Choroid plexus epithelial cell (primary cell): ENCODE measurements at places on chromosomes 6 and 20.

DNA sequence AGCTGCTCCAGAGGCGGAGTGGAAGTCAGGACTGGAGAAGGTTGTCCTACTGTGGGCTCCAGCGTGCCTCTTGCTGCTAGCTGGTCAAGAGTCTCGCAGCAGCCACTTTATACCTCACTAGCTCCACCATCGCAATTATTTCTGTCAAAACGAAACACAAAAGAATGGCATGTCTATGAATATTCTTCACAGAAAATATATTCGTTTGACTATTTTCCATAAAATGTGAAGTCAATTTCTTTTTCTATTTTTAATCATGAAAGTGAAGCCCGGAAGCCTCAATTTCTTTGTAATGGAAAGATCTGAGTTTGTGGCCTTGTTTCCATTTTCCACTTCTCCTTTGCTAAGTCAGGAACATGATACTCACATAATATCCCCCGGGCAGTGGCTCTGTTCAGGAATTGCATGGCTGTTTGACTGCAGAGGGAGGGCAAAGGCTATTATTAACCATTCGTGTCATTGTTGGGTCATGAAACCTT lies 51.7 kb downstream of the DTD1 start:
- DNase-seq, result no peak

DNA sequence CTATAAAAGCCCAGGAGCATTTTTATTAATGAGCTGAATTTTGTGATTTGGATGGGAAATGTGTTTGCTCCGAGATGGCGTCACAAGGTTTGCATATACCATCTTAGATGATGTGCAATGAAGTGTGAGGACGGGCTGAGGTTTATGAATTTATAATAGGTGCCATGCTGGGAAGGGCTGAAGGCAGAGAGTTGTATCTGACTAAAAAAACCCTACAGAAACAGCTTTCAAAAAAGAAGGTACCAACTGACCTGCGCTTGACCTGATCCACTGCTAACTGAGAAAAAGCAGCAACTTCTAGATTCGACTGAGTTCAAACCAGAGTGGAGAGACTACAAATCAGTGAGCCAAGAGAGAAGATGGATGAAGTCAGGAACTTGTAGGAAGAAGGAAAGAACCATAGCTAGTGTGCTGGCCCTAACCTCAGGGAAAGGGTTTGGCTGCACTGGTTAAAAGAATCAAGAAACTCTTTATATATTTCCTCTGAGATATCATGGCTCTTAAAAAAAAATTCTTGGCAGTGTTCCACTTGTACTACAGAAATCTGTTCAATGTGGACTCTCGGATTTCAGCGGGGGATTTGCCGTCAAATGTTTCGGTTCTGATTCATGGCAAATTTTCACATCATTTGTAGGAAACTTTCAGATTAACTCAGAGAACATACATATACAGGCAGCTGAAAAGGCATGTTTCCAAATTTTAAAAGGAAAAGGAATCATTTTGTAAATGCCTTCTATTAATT lies 56.5 kb upstream of the HDGFL1 start:
- DNase-seq, result peak; percentile 68

- DNase-seq, result peak; percentile 74
Observed at GRCh38 chr6:139376604-139377218, 2.3 kb upstream of the CITED2 start.

- peak; percentile 69 for DNase-seq
Observed at GRCh38 chr20:48278961-48279481, 493.7 kb upstream of the SULF2 start.

GRCh38 chr6:56671651-56672461 lies 29.2 kb upstream of the DST start:
- no peak for DNase-seq

- peak; percentile 56 for DNase-seq
Observed at GRCh38 chr20:34708621-34709043, 4.5 kb downstream of the TP53INP2 start.

GRCh38 chr20:58942549-58942948 lies 38.5 kb upstream of the NELFCD start:
- peak; percentile 12 for DNase-seq

DNA sequence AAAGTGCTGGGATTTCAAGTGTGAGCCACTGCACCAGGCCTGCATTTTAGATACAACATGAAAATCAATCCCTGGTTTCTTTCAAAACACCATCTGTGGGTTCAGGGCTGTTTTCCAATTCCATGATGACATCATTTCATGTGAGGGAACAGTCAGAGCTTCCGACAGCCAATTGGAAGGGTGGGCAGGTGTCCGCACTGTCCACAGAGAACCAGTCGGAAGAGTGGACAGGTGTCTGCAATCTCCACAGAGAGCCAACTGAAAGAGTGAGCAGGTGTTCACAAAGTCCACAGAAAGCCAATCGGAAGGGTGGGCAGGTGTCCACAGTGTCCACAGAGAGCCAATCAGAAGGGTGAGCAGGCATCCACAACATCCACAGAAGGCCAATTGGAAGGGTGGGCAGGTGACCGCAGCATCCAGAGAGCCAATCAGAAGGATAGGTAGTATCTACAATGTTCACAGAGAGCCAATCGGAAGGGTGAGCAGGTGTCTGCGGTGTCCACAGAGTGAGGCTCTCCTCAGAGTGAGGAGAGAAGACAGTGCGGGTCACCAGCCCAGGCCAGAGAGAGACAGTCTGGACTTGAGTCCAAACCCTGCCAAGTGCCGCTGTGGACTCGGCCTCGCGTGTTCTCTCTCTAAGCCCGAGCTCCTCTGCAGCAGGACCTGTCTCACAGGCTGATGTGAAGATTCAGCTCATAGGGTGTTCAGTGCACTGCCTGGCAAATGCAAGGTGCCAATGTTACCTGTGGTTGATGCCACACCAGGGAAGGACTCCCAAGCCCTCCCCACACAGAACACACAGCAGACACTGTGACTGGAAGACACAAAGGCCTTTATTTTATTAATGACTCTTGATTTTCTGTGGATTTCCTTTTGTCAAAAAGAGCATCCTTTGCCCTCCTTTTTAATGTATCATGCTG lies 57.3 kb downstream of the DLL1 start:
- DNase-seq, result no peak

GRCh38 chr6:152220786-152221185 lies 413.3 kb downstream of the ESR1 start:
- no peak for DNase-seq

GRCh38 chr6:14950970-14951276 lies 294.9 kb upstream of the JARID2 start:
- no peak for DNase-seq

GRCh38 chr6:111700135-111700690 lies 94.5 kb upstream of the TRAF3IP2 start:
- DNase-seq, result no peak

DNA sequence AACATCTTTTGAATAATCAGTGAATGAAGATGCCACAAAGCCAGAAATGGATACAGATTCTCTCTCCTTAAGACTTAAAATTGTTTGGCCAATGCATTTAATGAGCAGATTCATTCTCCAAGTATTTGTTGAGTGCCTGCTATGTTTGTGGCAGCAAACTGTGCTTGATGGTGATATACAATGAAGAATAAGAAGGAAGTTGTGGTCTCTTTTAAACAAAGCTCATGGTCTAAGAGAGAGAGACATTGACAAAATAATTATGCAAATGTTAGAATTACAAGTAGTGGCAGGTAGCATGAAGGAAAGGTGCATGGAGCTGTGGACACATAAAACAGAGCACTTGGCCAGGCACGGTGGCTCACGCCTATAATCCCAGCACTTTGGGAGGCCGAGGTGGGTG lies 28.3 kb downstream of the NFATC2 start:
- no peak for DNase-seq

DNA sequence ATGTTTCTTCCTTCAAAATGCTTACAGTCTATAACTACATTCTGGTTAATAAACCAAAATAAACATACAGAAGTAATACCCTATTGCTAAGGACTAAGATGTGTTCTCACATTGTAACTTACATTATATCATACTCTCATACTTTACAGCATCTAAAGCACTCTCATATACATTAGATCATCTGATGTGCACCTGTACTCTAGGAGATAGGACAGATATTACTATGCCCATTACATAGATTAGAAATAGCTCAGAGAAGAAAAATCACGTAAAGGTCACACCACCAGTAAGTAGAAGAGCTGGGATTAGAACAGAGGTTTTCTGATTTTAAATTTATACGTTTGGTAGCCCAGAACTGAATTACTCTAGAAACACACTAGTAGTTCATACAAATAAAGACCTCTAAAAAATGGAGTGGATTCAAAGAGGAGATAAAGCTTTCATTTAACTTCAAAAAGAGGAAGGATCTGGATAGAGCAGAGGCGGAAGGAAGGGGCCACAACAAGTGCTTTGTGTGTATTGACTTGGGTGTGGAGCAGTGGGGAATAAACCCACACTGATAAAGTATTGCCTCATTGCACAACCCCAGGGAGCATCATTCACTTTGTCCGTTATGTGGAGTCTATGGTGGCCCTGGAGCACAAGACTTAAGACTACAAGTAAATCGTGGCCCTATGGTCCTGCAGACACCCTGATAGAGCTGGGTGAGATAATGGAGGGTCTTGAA lies 30.9 kb downstream of the SLC2A12 start:
- no peak for DNase-seq

GRCh38 chr6:151675746-151676459 lies 131.6 kb upstream of the ESR1 start:
- DNase-seq, result peak; percentile 56

DNA sequence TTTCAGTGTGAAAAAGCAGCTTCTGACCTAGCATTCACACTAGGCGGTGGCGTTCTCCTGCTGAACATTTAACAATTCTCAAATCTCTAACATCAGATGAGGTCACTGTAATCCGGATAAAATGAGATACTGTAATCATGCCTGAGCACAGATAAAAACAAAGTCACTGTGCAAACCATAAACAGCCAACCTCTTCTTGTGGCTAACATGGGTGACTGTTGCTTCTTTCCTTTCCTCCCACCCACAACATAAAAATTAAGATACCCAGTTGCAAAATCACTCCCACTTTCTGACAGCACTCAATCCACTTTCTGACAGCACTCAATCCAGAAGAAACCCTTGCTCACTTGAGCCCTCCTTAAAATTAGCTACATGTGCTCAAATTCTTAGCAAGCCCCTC lies 11.5 kb upstream of the ALDH8A1 start:
- DNase-seq, result no peak

DNA sequence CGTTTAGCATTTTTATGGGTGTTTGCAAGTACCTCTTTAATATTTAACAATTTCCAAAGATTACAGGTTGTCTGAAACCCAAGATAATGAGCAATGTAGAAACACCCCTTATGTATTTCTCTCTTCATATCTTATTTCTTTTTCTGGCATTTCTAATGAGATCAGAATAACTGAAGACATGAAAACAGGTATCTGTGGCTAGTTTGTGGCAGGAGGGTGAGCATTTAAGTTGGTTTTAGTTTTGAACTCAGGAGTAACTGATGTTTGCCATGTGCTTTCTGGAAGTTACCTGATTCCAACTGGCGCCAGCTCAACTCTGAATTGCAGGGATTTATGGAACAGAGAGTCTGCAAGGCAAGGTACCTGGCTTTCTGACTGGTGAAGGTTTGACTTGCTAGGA lies 35.4 kb upstream of the PRL start:
- DNase-seq, result no peak

GRCh38 chr20:62690261-62690820 lies 18.3 kb upstream of the NTSR1 start:
- DNase-seq, result no peak

- DNase-seq, result no peak
Observed at GRCh38 chr6:133290930-133291329, 49.8 kb downstream of the EYA4 start.

DNA sequence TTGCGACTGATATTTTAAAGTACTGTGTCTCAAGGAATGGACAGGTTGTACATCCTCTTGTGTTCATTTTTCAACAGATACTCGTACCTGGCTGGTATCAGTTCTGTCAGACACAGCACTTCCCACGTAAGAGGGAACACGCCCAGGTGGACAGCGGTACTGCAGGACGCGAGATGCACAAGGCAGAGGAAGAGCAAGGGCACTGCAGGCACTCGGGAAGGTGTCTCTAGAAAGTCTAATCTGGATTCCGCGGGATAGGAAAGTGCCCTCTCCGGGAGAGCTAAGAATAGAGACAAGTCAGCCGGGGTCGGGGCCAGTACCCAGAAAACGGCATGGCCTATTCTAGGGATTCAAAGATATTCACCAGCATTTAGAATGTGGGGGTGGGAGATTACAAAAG lies 94.2 kb upstream of the MBOAT1 start:
- no peak for DNase-seq

DNA sequence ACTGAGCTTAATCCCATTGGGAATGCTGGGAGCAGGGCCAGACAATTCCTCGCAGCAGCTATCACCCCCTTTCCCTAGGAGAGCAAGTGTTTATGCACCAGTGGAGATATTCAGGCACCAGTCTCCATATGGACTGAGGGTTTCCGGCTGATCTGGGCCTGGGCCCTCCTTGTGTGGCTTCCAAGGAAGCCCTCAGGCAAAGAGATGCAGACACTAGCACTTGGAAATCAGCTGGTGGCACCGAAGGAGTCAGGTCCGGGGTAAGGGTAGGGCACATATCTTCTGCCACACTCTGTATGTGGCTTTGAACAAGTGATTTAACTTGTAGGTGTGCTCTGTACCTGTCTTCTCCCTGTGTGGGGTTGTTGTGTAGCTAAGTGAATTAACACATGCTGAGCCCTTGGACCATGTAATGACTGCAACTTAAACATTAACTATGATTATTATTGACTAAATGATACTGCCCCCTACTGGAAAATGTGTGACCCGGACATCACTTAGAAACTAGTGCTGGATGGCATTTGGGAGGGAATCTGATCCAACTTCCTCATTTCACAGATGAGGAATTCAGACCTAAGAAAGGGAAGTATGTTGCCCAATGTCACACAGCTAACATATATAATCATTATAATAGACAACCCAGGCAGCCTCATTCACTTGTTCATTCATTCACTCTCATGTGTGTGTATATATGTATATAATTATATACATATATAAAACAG lies 19.3 kb upstream of the WFDC2 start:
- DNase-seq, result peak; percentile 73

GRCh38 chr6:15909290-15910070 lies 219.4 kb upstream of the MYLIP start:
- DNase-seq, result no peak

DNA sequence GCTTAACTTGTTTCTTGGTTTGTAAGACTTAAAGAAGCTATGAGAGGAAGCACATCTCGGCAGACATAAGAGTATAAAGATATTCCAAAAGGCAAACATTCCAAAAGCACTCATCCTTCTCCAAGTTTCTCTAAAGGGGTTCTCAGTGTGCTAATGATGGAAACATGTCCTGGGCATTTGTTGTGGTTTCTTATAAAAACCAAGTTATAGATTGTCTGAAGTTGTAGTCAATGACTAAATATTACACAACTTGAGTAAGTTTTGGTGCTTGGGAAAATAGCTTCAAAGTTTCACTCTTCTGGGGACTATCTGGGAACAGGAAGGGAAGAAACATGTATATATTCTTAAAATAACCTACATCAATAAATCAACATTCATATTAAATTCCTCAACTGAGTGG lies 128.3 kb upstream of the TBX18 start:
- DNase-seq, result peak; percentile 58

GRCh38 chr6:46279874-46280273 lies 109.1 kb upstream of the ENPP5 start:
- no peak for DNase-seq

GRCh38 chr6:26226579-26226967 lies 138.4 kb upstream of the BTN3A2 start:
- DNase-seq, result no peak

- peak; percentile 4 for DNase-seq
Observed at GRCh38 chr6:119647309-119647708, 297.7 kb upstream of the MAN1A1 start.
